Inflammatory macrophage (primary cell): ENCODE measurements at places on chromosomes 7 and 10.

DNA sequence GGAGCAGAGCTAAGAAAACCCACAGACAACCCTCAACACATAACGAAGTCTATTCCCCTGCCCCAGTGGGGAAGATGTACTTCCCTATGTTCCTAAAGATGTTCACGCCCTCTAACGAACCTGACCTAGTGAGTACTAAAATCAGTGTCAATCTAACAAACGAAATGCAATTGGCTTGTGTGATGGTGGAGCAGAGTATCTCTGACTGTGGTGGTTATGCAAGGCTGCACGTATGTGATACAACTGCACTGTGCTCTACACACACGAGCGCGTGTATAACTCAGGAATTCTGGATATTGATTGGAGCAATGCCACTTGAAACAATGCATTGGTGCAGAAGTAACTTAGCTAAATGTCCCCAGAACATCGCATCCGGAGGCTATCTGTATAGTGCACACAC is 1.3 kb downstream of the ANKRD16 start:
- DNase-seq, result peak; percentile 63

DNA sequence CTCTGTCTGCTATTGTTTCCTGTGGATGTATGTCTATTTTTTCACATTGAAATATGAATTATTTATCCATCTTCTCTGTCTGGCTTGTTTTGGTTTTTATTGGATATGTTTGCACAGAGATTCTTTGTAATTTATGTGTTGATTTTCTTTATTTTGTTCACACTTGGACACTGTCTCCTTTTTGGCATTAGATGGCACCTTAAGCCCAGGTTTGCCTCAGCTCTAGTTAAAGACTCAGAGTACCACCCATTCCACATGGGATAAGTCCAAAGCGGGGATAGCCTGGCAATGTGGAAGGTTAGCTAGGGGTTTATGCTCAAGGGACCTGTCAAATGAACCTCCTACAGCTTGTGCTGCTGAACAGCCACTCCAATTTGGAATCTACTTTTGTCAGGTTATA is 14.1 kb downstream of the FEZF1 start:
- no peak for DNase-seq

- no peak for DNase-seq
Observed at GRCh38 chr10:20446561-20447193, 450.4 kb downstream of the NEBL start.

DNA sequence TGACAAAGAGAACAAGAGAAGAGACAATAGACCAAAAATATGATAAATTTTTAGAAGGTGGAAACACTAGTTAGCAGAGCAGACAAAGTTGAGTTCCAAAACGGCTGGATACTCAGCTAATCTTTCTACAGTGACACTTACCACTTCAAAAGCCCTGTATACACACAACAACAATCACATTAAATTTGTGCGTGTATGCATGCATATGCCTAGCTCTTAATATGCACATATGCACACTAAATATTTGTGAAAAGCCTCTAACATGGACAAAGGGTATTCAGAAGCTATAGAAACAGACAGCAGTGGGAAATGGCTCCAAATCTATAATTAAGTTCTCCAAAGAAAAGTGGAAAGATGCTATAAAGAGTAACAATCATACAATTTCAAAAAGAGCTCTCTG is 476.4 kb downstream of the HTR7 start:
- DNase-seq, result no peak

DNA sequence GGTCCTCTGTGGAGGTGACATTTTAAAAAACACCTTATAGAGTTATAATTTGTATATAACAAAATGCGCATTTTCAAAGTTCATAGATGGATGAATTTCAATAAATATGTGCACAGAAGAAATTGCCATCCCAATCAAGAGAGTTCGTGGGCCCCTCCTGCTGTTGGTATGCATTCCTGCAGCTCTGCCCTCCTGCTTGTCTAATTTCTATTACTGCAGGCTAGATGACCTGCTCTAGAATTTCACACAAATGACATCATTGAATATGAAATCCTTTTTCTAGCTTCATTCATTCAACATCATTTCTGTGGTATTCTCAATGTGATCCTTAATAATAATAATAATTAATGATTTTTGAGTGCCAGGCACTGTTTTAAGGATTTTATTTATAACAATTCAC is 348.2 kb downstream of the SDK1 start:
- DNase-seq, result no peak

DNA sequence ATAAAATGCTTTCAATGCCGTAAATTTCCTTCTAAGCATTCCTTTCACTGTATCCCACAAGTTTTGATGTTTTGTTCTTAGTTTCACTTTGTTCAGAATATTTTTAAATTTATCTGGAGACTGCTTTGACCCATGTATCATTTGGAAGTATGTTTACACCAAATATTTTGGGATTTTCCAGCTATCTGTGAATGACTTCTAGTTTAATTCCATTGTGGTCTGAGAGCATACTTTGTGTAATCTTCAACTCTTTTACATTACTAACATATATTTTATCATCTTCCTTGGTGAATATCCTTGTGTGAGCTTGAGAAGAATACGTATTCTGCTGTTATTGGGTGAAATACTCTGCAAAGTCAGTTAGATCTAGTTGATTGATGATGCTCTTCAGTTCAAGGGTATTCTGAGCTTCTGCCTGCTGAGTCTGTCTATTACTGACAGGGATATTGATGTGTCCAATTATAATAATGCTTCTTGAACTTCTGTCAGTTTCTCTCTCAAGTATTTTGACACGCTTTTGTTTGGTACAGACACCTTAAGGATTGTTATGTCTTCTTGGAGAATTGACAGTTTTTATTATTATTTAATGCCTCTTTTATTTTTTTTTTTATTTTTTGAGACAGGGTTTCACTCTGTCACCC is 31.6 kb downstream of the MKLN1 start:
- DNase-seq, result no peak

DNA sequence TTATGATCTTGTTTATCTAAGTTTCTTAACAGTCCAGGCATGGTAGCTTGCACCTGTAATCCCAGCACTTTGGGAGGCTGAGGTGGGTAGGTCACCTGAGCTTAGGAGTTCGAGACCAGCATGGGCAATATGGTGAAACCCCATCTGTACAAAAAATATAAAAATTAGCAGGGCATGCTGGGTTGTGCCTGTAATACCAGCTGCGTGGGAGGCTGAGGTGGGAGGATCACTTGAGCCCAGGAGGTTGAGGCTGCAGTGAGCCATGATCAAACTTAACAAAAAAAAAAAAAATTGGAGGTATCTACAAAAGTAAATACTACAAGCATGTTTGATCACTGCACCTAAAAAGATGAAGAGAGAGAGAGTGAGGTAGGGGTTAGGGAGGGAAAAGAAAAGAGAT is 9.0 kb upstream of the EZH2 start:
- DNase-seq, result no peak

GRCh38 chr7:6589829-6590644 is at the start of gene INTS15:
TSS of gene INTS15 (plus strand) at chr7:6590021. CDS start at chr7:6590284, 263 bp downstream.
- DNase-seq, result peak; percentile 87

DNA sequence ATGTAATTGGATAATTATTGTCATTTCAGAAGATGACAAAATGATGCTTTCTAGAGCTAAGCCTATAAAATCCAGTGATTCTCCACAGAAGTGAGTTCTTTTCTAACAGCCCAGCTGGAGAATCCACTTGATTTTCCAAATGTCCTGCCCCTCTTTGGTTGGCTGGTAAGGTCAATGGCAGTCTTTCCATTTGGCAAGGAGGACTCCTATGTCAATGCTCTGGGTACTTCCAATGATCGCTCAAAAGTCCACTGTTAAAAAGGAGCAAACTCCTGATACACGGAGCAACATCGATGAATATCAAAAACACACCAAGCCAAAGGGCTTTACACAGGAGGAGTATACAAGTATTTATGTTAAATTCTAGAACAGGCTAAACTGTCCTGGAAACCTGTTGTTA is 57.8 kb downstream of the STK17A start:
- no peak for DNase-seq

GRCh38 chr7:76395965-76396726 is 13.4 kb downstream of the SSC4D start:
- DNase-seq, result no peak

DNA sequence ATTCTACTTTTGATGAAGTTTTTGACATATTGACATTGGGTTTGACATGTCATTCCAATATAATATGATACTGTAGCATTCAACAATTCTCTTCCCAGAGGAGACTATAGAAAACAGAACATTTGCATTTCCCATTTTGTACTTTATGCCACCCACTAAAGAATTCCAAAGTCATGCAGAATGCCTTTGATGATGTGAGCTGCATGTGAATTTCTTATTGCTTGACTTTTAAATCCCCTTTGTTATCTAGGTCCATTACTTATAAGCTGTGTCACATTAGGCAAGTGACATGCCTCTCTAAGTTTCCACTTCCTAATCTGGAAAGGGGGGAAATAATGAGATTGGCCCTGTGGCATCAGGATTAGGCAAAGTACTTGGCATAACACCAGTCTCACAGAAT is 436.7 kb downstream of the AUTS2 start:
- no peak for DNase-seq

DNA sequence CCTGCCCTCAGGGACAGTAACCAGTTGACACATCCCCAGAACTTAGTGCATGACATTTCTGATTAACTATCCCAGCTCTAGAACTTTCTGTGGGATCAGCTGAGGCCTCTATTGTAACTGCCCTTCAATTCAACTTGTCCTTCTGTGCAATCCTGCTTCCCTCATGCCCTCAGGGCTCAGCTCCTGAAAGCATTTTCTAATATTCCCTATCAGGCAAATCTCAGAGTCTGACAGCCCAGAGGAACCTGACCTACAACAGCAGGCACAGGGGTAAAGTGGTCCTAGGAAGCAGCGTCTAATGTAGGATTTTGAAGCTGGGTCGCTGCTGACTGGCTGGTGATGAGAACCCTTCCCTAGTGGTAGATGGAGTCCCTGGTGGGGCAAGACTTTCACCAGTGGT is 13.6 kb upstream of the STN1 start:
- no peak for DNase-seq

DNA sequence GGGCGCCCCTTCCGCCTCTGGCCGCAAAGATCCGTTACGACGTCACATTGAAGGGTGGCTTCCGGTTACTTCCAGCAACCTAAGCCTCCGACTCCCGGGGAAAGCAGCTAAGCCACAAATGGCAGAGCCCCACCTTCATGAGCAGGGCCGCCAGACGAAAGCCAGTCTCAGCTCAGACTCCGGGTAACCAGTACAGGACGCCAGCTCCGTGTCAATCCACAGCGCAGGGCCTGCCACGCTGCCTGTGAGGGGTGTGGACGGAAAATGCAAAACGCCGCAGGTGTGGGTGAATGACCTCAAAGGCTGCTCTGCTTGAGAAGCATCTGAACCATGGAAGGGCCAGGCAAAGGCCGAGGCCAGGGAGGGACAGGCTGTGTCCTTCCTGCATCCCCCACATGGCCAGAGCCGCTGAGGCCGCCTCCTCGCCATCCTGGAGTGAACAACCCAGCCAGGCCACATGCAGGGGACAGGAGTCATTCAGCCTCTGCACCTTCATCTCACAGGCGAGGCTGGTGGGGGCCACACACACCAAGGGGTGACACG is 53.5 kb upstream of the PPP2R2D start:
- no peak for DNase-seq

DNA sequence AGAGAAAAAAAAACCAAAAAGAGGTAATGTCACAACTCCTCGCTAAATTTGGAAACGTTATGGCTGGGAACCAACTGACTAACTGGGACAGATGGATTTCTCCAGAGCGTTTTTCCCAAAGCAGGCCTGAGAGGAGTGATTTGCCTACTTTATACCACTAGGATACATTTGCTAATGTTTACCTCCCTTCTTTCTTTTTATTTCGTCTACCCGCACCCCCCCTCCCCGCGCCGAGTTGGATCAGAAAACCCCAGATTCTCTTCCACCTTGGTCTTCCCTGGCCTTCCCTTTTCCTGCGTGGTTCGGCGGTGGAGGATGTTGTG is 7.2 kb downstream of the CPA2 start:
- no peak for DNase-seq

- no peak for DNase-seq
Observed at GRCh38 chr7:150951521-150951920, 26.6 kb downstream of the KCNH2 start.

DNA sequence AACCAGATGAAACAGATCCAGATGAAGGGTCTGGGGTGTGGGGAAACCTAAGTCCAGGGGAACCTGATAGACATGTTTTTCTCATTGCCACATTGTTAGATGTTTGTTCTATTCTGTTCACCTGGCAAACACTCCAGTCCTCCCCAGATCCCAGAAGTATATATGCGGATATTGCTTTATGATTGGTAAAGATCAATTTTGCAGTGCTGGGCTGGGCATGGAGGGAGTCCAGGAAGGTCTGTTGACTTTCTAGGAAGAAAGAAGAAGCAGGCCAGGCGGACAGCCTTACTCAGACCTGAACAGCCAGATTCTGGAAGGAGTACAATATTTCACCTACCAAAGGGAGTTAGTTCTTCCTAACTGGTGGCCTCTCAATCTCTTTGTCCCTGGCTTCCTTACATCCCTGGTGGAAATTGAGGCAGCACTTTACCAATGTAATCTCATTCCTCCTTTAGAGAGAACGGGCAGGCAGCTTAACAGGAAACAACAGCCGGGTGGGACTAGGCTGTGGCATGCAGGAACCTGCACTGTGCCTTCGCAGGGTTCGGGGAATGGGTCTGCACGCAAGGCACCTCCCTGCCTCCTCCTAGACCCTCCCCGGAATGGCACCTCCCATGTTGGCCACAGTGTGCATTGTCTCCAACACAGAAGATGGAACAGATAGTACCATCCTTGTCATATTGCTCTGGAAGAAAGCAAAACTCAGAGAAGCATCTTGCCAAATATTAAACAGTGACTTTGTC is 930 bp downstream of the GIMAP6 start:
- DNase-seq, result no peak

GRCh38 chr10:28743576-28743975 is 66.3 kb downstream of the BAMBI start:
- no peak for DNase-seq

DNA sequence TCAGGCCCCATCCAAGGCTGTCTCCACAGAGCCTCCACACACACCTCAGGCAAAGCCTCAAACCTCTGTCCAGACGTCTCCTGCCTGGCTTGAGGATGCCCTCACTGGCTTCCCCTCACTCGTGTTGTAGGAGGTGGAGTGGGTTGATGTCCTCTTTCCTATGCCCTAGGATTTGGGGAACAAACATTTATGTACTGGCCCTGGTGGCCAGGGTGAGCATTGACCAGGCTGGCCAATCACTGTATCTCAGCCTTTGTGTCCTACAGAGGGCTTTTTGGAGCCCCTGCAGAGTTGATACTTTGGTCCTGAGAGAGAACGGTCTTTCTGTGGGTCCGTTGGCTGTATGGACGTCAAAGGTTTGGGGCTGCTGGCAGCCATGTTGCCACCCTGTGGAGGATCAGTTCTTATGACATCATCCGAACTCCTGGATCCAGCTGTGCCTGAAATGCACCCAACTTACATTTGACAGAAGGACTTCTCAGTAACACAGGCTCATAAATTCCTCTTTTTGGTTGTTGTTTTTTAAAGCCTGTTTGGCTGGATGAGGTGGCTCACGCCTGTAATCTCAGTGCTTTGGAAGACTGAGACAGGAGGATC is 2.3 kb upstream of the GRID2IP start:
- peak; percentile 89 for DNase-seq

- no peak for DNase-seq
Observed at GRCh38 chr7:116113310-116113709, 82.7 kb upstream of the TFEC start.

- no peak for DNase-seq
Observed at GRCh38 chr7:6648815-6649104, 11.6 kb downstream of the ZNF316 start.
